HS-27A (cell line): ENCODE measurements at places on chromosomes 13 and 19.

GRCh38 chr19:45668342-45668871 lies 386 bp downstream of the GIPR start:
- DNase-seq: no peak

GRCh38 chr13:112107289-112107688 lies 40.3 kb downstream of the SOX1 start:
- DNase-seq: no peak

- no peak for DNase-seq
Measured at GRCh38 chr13:27968316-27969081, 616 bp downstream of the CDX2 start.

- DNase-seq: no peak
Measured at GRCh38 chr13:68727798-68728197, 1379.8 kb upstream of the ATXN8OS start.

DNA sequence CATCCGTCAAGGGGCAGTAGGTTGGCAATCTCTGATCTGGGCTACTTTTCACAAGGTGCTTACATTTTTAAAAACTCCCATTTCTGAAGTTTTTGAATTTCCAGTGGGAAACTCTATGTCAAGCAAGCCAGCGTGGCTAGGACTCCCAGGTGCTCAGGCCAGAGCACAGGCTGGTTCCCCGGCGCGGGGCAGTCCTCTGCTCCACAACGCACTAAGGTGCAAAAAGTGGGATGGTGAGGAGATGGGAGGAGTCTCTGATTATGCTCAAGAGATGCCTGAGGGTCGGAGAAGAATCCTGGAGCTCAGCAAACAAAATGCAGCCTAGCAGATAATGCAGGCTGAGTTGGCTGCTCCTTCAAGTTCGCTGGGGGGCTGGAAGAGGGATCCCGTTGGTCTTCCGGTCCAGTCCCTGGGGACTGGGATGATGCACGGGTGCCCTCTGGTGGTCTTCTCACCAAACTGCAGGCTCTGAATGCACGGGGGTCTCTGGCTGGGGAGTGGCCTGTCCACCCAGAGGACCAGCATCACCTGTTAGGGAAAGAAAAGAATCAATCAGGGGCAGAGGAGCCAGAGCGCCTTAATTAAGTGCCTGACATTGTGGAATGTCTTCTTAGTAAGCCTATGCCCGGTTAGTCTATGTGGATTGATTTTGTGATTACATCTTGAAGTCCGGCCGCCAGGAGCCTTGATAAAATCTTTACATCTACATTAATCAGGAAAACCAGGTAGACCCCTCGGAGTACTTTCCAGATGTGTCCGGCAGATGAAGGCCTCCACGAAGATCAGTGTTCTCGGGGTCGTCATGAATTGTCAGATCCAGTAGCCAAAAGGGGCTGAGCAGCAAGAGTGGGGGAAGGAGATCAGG lies 244.4 kb upstream of the MAB21L1 start:
- no peak for DNase-seq

GRCh38 chr19:10642473-10643171 lies 11.5 kb upstream of the ILF3 start:
- no peak for DNase-seq

DNA sequence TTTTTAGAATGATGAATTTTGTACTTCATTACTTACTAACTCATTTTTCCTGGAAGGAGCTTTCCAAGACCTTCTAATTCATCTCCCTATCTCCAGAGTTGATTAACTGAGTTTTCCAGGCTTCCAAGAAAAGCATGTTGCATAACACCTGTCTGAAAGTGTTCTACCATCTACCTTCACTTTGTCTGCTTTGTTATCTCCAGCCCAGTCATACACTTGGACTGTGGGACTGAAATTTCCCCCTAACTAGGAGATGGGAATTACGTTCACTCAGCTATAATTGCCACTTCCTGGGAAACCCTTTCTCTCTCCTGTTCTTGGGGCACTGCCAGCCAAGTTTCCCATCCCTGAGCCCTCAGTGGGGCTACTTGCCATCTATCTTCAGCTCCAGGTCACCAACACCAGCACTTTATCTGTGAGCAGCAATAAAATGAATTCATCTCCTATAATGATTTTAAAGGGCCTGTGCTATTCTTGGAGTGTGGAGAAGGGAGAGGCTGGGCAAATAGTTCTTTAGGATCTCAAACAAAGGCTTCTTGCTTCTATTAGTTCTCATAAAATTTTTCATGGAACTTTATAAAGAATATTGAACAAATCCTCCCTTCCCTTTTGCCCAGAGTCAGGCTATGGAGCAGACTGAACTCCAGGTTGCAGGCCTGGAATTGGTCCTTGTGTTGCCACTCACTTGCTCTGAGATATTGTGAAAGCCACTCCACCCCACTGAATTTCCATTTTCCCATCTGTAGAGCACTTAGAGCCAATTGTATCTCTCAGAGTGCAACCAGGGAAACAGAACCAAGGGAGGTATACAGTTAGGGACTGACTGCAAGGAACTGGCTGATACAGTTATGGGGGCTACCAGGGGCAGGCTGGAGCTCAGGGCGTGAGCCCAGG lies 17.8 kb upstream of the ATP12A start:
- DNase-seq: no peak

DNA sequence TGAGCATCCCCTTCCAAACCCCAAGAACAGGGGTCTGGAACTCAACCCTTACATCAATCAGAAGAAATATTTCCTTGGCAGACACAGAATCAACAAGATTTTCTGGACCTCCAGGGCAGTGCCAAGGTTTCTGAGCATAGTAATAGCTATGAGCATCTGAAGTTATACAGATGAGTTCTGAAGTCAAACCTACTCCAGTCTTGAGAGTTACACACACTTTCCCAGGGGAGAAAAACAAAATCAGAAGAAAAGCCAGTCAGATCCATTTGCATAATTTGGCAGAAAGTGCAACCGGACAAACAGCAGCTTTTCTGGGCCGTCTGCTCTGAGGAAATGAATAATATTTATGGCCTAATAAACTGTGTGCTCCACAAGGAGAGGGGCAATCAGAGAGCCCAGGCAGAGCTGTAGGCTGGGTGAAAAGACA lies 93.1 kb downstream of the KL start:
- DNase-seq: no peak

DNA sequence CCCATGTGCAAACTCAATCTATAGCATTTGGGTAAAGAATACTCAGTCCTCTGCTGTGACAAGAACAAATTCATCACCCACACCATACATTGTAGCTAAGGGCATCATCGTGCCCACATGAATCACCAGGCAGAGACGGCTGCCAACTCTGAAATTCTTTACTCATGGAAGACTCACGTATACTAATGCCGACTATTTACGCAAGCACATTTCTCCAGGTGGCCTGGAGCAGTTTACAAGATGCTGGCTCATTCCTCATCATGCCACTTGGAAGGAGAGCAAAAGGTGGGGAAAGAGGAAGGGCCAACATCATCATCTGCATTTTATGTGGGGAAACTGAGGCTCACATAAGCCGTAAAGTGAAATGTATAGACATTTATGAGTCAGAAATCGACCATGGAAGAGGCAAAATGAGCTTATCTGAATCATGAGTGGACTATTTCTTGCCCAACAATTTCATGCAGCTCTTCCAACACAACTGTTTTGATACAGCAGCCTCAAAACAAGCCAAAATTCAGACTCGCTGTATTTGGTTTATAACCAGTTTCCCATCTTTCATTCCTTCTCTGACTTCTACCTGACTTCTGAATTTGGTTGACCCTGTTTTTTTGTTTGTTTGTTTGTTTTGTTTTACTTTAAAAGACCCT lies 213.9 kb upstream of the SERP2 start:
- no peak for DNase-seq

DNA sequence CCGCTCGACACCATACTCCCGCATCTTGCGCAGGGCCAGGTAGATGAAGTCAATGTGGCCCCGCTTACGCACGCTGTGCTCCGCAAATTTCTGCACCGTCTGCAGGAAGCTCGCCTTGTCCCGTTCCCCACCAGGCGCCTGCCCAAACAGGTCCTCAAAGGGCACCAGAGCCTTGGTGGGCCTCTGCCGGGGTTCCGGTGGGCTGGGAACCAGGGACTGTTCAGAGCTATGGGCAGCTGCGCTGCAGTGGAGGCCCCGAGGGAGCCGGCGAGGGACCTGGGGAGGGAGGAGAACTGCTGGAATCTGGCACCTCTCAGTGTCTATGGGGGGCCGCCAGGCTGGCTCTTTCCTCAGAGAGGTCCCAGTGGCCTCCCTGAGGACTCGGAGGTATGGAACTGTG lies 8.3 kb upstream of the ZNF653 start:
- DNase-seq: no peak

GRCh38 chr13:21361706-21362105 lies 97.4 kb downstream of the ZDHHC20 start:
- DNase-seq: no peak

- DNase-seq: no peak
Measured at GRCh38 chr19:18223860-18224524, 2.2 kb downstream of the PDE4C start.

DNA sequence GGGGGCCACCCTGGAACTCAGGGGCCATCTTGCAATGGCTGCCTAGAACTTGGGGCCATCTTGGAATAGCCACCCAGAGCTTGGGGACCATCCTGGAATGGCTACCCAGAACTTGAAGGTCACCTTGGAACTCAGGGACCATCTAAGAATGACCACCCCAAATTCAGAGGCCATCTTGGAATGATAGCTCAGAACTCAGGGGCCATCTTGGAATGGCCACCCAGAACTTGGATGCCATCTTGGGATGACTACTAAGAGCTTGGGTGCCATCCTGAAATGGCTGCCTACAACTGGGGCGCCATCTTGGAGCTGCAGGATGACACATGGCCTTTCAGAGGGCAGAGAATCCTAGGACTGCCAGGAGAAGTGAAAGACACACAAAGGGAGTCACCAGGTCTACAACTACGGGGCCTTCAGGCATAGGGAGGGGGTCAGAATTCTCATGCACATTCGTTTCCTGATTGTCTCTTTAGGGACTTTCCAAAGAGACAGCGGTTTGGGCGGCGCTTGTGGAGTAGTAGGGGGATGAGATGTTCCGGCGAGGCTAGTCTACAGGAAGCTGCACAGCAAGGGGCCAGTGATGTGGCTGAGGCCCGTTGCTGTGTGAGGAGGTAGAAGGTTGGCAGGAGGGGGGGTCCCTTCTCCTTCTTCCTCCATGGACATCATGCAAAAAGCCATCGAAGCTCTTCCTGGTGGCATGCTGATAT lies 125.0 kb downstream of the IER2 start:
- no peak for DNase-seq

DNA sequence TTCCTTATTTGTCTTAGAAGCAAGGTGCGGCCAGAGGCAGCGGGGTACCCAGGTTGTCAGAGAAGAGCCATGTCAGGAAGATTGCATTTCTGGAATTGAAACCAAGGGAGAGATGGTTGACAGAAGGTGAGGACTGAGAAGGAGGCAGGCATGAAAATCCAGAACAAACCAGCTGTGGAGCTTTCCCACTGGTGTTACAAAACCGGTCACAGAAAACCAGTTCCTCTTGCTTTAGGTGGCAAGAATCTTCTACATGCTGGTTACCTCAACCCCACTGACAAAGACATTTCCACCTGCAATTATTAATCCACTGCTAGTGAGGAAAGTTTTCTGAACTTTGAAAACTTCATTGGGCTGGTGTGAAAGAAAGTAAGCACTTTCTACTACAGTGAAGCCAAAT lies 64.0 kb upstream of the MED4 start:
- no peak for DNase-seq

DNA sequence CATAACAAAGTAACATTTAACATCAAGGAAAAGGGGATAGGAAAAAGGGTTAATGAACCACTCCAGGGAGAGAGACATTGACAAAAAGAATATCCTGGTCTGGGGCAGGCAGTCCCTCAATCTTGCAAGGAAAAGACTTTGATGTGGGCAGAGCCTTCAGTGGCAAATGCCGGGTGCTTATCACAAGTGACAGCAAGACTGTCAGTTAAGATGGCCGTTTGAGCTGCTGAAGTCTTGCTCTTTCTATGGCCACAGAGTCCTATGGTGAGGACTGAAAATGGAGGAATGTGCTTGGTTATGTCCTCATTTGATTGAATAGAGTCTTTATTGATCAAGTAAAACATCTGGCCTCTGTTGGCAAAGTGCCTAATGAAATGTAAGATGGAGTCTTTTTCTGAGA lies 112.1 kb downstream of the B3GLCT start:
- no peak for DNase-seq
